Stimulated activated CD8-positive, alpha-beta memory T cell treated with anti-CD3 and anti-CD28 coated beads, Interleukin-4, amount 100 ng/mL, for 4 hours (primary cell): ENCODE measurements at places on chromosomes 6 and 20.

DNA sequence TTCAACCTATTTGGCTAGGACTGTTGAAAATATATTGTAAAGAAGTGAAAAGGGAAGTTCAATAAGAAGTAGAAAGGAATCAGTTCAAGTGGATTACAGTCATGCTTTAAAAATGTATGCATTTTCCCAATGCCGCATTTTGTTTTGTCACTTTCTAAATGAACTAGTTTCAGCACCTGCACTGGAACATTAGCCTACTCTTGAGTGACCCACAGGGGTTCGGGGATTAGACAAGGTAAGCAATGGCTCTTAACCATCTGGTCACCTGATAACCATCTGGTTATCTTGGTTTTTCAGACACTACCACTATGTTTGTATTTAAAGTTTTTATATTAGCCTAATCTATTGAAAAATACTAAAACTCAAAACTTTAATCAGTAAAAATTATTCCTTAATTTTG, 97.6 kb downstream of the CD164 start:
- no peak for DNase-seq

- DNase-seq: no peak
Observed at GRCh38 chr6:118403036-118403435, 145.1 kb upstream of the PLN start.

GRCh38 chr20:63212393-63212730, 3.6 kb downstream of the YTHDF1 start:
- DNase-seq: no peak

DNA sequence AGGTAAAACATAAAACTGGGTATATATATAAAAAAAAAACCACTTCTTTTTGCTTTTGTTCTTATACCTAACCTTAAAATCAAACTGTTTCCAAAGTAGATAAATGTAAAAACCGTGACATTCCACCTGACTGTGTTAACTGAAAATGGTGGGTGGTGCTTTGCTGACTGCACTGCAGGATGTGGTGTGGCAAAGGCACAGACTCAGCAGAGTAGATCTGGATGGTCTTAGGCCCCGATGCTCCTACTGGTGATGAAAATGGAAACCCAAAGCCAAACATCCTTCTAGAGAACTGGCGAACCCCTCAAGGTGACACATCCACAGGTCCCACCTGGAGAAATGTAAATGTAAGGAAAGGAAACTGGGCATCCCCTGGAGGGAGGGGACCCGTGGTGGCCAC, 8.9 kb downstream of the TGIF2 start:
- DNase-seq: no peak

- no peak for DNase-seq
Observed at GRCh38 chr6:70119218-70119835, 183.6 kb downstream of the COL9A1 start.

DNA sequence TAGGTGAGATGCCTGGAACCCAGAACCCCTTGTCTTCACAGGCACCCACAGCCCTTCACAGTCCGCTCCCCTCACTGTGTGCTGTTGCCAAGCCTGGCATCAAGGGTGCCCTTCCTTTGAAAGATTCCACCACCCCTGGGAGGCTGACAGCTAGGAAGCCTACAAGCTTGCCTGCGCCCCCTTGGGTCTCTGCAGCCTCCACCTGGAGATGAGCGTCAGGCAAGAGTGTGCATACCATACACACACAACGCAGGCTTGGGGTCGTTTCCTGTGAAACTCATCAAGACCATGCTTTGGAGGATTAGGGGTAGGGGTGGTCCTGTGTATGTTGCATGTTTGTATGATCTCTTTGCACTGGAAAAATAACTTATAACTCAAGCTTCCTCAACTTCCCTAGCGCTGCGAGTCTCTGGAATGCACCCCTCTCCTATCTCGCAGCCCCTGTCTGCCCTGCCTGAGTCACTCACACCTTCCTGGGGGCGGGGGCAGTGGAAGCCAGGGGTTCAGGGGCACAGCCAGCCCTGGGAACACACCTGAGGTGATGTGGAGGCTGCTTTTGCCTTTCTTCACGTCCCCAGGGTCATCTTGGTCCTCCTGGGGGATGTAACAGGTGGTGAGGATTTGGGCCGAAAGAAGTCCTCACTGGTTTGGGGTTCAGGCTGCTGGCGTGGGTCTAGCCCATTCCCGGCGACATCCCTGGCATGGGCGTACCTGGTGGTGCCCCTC, 67.2 kb downstream of the SSR1 start:
- DNase-seq: no peak

DNA sequence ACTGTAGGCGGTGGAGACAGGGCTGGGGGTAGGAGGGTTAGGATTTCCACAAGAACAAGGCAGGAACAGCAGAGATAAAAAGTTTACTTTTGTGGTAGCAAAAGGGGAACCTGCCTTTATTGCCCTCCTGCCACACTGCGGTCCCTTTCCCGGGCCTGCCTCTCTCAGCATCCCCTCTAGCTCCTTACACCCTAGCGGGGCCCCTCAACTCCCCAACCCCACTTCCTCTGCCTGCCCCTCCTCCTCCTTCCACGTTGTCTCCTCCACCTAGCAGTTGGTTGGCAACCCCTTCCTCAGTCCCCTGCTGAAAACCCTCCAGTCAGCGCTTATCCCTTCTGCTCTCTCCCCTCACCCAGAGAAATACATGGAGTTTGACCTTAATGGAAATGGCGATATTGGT, 714 bp downstream of the AIF1 start:
- no peak for DNase-seq

DNA sequence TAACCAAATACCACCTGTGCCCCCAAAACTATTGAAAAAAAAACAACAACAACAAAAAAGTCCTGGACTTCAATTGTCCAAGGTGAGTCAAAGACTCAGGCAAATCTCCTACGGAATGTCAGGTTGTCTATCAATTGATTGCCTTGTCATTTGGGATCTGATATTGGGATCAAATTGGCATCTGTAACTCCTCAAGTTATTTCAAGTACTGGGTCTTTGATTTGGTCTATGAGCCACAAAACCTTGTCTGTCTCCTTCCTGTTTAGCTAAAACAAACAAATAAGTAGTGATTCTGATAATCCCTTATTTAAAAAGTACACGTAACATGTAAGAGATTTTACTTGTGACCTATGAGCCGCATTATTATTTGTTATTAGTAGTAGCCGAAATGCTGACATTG, 231.6 kb upstream of the ZNF217 start:
- no peak for DNase-seq

- DNase-seq: no peak
Observed at GRCh38 chr6:85321906-85322305, 128.0 kb upstream of the NT5E start.

DNA sequence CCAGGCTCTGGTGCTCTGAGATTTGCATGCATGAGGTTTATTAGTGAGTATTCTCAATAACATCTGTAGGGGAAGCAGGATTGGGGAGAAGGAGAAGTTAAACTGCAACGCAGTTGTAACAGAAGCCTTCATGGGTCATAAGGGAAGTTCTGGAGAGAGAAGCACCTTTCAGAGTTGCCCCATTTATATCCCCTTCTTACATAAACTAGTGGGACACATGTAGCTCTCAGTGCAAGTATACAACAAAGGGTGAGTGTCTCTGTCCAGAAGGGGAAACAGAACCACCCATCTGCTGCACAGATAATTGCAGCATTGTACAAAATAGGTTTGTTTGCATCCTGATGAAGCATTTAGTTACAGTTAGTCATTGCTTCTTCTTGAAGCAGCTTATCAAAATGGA, 4.3 kb upstream of the ADGB start:
- DNase-seq: no peak

DNA sequence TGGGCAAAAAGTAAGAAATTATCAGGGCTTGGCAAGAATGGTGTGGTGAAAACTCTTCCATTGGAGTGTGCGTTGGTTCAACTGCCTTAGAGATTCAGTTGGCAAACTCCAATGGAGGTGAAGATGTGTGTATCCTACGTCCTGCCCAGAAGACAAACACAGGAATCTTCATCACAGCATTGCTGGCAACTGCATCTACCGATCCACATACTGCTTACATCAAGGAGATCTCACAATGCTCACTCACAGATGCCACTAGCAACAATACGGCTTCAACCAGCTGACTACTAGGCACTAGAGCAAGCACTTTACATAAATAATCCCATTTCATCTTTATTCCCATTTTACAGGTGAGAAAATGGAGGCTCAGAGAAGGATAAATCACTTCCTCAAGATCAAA, 10.0 kb upstream of the SPO11 start:
- DNase-seq: no peak

DNA sequence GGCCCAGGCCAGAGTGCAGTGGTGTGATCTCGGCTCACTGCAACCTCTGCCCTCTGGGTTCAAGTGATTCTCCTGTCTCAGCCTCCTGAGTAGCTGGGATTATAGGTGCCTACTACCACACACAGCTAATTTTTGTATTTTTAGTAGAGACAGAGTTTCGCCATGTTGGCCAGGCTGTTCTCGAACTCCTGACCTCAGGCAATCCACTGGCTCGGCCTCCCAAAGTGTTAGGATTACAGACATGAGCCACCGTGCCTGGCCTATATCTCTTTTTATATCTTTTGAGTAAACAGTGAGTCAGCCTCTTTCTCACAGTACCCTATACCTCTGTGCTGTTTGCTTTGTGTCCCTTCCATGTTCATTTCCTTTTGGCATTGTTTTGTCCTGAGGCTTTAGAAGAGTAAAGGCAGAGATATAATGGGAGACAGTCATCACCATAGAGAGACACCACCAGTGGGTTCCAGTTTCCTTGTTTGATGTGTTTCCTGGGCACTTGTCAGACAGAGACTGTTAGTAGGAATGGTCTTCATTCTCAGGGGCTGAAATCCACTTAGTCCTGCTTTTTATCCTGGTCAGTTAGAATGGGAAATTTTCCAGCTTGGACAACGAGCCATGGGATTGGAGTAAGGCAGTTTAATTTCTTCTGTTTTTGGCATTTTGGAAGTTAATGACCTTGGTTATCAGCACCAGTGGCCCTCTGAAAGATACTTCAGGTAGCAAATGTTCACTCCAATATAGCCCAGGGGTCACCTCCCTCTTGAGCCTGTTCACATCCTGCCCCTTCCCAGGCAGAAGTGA, 32.2 kb upstream of the ASXL1 start:
- no peak for DNase-seq

DNA sequence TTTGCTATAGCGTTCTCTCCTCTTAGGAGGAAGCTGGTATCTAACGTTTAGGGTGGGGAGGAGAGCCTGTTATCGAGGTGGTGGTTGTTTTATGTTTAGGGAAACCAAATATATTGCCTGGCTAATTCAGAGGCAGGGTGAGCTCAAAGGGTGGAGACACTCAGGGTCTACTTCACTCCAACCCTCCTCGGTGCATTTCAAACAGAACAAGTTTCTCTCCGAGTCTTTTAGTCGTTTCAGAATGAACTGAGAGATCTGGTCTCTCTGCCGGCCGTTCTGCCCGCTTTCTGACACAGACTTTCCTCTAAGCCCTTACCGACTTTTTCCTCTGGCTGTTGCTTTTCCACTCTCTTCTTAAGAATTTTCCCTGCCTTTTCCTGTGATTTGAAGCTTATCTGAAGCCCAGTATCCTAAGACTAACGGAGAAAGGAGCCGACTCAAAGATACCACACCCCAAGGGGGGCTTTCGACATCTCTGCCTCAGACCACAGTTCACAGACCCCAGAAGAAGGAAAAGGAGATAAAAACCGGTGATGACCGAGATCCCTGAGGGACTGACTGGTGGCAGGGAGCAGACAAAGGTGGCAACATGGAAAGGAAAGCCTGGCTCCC, 865 bp downstream of the STK38 start:
- no peak for DNase-seq

DNA sequence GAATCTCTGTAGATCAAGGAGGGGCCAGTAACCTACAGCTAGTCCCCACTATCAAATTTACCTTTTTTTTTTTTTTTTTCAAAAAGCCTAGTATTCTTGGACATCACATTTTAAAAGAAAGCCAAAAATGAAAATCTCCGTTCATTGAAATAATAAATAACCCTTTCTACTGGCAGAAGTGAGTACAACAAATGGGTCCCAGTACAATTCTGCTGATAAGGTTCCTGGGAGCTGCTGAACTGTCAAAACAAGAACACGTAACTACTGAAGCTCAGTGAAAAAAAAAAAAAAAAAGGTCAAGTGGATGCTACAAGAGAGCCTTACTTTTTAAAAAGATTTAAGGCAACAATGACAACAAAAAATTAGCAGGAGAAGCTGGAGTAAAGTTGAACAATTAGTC, 464.9 kb downstream of the EPM2A start:
- no peak for DNase-seq

DNA sequence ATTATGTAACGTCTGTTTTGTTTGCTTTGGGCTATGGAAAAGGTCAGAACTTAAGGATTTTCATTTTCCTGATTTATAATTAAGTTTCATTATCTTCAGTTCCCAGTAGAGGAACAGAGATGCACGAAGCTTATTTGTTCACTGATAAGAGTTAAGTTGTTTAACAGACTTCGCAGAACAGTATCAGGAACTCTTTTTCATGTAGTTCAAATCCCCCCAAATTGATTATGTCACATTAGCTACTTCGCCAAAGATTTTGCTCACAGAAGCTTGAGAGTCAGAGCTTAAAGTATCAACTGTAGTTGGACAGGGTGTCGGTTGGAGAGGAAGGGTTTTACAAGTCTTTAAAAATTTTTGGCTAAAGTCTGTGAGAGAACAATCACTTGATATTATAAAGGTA, 43.4 kb downstream of the ZHX3 start:
- no peak for DNase-seq

- no peak for DNase-seq
Observed at GRCh38 chr20:33515569-33516216, 25.8 kb downstream of the CBFA2T2 start.

DNA sequence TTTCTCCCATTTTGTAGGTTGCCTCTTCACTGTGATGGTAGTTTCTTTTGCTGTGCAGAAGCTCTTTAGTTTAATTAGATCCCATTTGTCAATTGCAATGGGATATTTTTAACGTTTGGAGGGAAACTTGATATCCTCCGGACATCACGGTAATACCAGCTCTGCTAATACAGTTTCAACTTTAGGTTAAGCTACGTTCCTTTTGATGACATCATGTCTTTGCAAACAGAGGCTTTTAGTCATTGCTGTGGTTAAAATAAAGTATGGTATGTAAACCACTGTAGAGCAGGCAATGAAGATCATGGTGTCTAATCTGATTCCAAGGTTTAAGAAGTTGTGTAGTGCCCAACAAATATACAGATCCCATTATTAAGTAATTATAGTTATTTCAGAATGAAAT, 168.0 kb upstream of the CHD6 start:
- no peak for DNase-seq

GRCh38 chr6:36851626-36852025, 12.4 kb upstream of the CPNE5 start:
- DNase-seq: no peak

DNA sequence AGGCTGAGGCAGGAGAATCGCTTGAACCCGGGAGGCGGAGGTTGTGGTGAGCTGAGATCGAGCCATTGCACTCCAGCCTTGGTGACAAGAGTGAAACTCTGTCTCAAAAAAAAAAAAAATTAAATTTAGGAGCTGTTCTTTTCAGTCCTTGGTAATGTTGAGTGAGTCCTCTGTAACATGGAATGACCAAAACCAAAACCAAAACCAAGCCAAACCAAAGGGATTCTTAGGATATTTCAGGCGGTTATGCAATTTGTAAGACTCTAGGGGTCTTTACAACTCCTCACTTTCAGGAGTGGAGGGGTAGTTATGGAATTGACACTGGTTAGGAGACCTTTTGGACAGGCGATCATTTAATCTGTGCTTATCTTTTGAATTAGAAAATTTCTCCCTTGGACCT, 15.8 kb downstream of the TIAM2 start:
- DNase-seq: no peak

- no peak for DNase-seq
Observed at GRCh38 chr6:25218346-25218745, 60.8 kb upstream of the CARMIL1 start.

GRCh38 chr6:70336996-70337742, 34.3 kb upstream of the COL9A1 start:
- no peak for DNase-seq

GRCh38 chr20:61279621-61280150, 27.6 kb downstream of the CDH4 start:
- no peak for DNase-seq

GRCh38 chr6:56977192-56977591, 22.3 kb downstream of the BEND6 start:
- no peak for DNase-seq
